Fibroblast of upper back skin (primary cell): ENCODE measurements at places on chromosomes 2 and 18.

- no peak for DNase-seq
These were observed 24.6 kb downstream of the RTP5 start for GRCh38 chr2:241894056-241894641.

DNA sequence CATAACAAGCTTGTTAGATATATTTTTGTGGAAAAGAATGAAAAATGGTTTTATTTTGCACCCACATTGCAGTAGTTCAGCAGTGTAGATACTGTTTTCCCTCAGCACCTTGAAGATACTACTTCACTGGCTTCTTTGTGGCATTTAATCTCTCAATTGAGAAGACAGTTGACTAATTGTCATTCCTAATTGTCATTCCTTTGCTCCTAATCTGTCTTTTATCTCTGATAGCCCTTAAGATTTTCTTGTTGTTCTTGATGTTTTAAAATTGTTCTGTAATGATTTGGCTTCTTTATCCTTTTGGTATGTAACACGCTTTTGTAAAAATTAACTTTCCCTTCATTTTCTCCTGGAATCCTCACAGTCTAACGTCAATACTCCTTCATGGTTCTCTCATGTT lies 38.0 kb upstream of the CCNYL1 start:
- no peak for DNase-seq

- peak; percentile 46 for DNase-seq
These were observed 31.1 kb downstream of the RNU4ATAC start for GRCh38 chr2:121561617-121562268.

DNA sequence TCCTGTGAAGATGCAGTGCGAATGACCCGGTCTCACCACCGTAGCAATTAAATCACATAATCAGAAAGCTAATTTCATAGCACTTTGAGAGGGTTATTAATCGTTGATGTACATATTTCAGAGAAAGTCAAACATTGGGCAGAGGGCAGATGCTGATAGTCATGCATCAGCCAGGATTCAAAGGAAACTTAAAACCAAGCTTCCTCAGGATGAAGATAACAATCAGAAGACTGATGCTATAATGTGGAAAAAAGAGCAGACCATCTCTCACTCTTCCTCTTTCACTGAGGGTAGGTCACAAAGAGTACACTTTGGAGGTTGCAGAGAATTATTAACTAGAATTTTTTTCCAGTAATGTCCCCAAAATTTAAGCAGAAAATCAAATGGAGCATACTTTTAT lies 1027.7 kb upstream of the ZEB2 start:
- DNase-seq: no peak

DNA sequence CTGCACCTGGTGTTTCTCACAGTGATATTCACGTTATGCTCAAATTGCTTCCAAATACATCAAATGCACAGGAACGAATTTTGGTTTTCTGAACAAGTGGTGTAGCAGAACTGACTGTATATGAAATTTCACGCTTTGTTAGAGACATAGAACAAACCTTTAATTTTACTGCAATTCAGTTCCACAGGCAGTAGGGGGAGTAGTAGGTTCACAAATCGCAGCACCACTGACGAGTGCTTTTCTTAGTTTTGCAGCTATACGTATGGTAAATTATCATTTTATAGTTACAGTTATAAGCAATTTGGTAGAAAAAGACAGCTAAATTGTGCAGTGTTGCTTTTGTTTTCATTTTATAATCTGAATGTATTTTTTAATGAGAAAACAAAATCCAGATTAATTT lies 113.3 kb downstream of the KIAA1328 start:
- DNase-seq: peak; percentile 32

GRCh38 chr2:207504513-207505170 lies 25.1 kb upstream of the CREB1 start:
- DNase-seq: peak; percentile 98

DNA sequence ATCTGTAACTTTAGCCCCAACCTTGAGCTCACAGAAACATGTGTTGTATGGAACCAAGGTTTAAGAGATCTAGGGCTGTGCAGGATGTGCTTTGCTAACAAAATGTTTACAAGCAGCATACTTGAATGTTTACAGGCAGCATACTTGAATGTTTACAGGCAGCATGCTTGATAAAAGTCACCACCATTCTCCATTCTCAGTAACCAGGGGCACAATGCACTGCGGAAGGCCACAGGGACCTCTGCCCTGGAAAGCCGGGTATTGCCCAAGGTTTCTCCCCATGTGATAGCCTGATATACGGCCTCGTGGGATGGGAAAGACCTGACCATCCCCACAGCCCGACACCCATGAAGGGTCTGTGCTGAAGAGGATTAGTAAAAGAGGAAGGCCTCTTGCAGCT lies 52.4 kb downstream of the LONRF2 start:
- DNase-seq: no peak

GRCh38 chr2:49715597-49715996 lies 561.3 kb upstream of the FSHR start:
- no peak for DNase-seq

GRCh38 chr18:75317703-75318102 lies 107.1 kb downstream of the TSHZ1 start:
- DNase-seq: no peak
